A549 treated with dexamethasone at 1 μM for 4 hours (cell line): ENCODE measurements at places on chromosomes 1 and 21. TPM values are rescaled to one million over a fixed set of nuclear protein-coding genes. Genes with fewer than 3 reads are reported as not detected.

Gene WNT3A
- 0.02 to 0.07 TPM (median 0.04 TPM) in 4 of 5 replicates, not detected in the other for total RNA-seq

Gene SLC44A3
- total RNA-seq, result 1.3 to 1.8 TPM (median 1.7 TPM) in 5 replicates

Gene AMY1B
- not detected in 5 replicates for total RNA-seq

Gene ZMYND12
- total RNA-seq, result 0.27 to 0.69 TPM (median 0.39 TPM) in 5 replicates

Gene ROR1
- total RNA-seq, result 8.5 to 11.5 TPM (median 10.5 TPM) in 5 replicates
